EL (cell line): ENCODE measurements at places on chromosomes 6 and 20.
A peak's percentile ranks its signal among the peaks of the same experiment; 100 is the strongest.

GRCh38 chr20:31474097-31474436 is 860 bp downstream of the DEFB124 start:
- DNase-seq = no peak

DNA sequence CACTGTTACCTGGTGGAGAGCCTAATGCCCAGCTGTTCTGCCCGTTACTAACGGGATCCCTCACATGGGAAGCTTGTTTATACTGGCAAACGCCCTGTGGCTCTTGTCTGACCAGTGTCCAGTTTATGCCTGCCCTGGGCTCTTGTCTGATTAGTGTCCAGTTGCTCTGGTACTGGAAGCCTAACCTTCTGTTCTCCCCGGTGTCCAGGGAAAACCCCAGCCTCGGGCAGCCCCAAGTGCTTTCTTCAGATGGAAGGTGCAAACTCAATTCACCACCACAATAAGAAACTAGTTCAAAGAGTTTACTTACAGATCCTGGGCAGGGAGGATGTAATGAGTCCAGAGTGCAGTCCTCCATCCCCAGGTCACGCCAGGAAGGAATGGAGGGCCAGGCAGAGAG is 148.4 kb downstream of the TBXT start:
- DNase-seq = no peak

GRCh38 chr6:83536647-83537589 is 24.6 kb downstream of the PRSS35 start:
- no peak for DNase-seq

GRCh38 chr6:39341937-39342336 is 19.4 kb upstream of the KCNK16 start:
- no peak for DNase-seq

- DNase-seq = peak; percentile 26
These were observed at the start of gene ATP9A for GRCh38 chr20:51767867-51768758. Gene ATP9A (minus strand): TSS chr20:51768390. CDS start chr20:51768369, 21 bp downstream.

- DNase-seq = no peak
These were observed 178.0 kb downstream of the PHF3 start for GRCh38 chr6:63813566-63814120.

- peak; percentile 62 for DNase-seq
These were observed 166.6 kb downstream of the SASH1 start for GRCh38 chr6:148509119-148509799.

- no peak for DNase-seq
These were observed 551.1 kb upstream of the SYNCRIP start for GRCh38 chr6:86193821-86194220.

GRCh38 chr20:16576219-16576618 is 3.0 kb upstream of the KIF16B start:
- DNase-seq = no peak

- peak; percentile 43 for DNase-seq
These were observed 36.9 kb downstream of the TRPC4AP start for GRCh38 chr20:35055445-35056276.

DNA sequence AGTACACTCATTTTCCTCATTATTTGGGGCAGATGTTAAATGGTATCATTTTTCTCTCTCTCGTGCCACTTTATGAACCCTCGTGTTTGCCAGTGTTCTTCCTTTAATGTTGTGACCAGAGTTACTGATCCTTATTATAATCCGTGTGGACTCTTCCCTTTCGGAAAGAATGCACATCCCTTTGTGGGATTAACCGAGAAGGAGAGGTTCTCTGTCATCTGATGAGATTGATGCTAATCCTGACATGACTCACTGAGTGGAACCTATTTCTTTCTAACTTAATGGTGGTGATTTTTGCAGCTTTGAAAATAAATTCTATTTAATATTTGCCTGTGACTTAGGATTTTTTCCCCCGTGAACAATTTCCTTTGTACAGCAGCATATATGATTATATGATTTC is 300.0 kb upstream of the MAN1A1 start:
- no peak for DNase-seq

DNA sequence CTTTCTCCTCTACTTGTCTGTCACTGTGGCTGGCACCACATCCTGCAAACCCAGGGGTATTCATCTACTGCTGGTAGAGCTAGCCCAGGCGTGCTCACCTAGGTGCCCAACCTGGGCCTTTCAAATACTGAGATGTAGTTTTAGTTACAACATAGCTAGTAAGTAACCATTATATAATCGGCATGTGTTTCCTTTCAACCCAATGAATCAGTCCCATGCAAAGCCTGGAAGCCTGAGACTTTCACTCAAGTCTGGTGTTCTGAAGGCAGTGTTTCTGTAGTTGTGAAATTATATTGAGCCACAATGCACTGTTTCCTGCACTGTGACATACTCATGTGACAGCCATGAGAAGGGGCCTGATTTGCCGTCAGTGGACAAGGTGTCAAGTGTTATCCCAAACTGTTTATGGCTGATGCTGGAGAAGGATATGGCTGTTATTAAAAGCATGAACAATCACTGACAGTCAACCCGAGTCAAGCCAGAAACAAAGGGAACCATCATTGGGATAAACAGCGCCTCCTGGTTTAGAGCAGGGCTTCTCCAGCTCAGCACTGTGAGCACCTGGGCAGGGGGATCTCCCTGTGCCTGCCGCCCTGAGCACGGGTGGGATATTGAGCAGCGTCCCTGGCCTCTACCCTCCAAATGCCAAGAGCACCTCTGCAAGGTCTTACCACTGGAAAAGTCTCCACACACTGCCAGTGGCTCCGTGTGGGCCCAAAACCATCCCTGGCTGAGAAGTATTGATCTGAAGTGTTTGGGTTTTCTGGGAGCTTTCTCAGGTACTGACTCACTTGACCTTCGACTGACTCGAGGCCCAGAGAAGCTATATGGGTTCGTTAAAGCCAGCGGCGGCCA is 1.6 kb downstream of the PSMA7 start:
- peak; percentile 23 for DNase-seq
